ENCODE measurements at places on chromosomes 3 and 15.

- no peak for DNase-seq
Measured at GRCh38 chr3:177976241-177976640, 560.0 kb upstream of the KCNMB2 start.

- no peak for DNase-seq
Measured at GRCh38 chr3:40477666-40478065, 744 bp downstream of the ZNF619 start.

DNA sequence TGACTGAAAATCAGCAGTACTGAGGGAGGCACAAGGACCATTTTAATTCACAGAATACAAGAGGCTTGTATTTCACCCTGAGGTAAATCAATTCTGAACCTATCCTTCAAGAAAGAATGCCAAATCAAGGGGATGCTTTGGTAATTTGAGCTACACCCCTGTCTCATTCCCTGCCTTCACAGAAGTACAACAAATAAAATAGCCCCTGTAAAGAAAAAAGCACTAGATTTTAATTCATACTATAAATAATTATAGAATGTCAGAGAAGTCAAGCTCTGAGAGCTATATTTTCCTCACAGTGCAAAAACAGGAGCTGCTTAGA is 249.0 kb downstream of the ISL2 start:
- no peak for DNase-seq

- DNase-seq = no peak
Measured at GRCh38 chr3:70433091-70433490, 120.7 kb upstream of the MDFIC2 start.

DNA sequence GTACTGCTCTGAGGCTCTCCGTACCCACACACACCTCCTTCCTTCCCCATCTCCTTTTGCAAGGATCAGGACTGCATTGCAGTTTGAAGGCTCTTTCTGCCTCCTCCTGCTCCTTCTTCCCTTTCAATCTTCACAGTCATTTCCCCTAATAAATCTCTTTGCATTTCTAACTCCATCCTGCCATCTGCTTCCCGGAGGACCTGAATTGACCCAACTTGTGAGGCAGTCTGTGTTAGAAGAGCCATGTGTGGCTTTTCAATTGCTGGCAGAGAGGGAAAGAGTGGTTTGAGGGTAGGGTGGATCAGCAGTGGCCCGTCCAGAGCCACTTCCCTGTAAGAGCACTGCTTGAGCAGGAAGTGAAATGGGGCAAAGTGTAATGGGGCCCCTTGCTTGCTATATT is 35.8 kb downstream of the ANAPC13 start:
- no peak for DNase-seq

GRCh38 chr15:99956820-99957641 is 223.8 kb upstream of the LYSMD4 start:
- no peak for DNase-seq

GRCh38 chr3:22960105-22960984 is 242.8 kb upstream of the UBE2E2 start:
- no peak for DNase-seq

GRCh38 chr15:70541511-70541910 is 221.8 kb downstream of the UACA start:
- DNase-seq = no peak

DNA sequence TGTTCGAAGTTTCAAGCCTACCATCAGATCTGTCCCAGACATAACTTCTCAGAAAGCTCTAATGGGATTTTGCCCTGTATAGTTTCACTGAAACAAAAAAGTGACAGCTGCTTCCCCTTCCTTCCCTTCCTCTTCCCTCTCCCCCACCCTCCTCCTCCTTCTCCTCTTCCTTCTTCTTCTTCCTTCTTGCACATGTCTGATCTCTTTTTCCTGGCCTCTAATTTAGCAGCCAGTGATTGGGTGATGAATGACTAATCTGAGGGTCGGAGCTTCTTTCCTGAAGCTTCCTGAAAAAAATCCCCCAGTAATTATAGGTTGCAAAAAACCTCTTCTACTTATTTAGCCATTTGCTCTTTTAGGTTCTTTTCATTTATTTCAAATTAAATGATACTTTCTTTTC is 168.7 kb downstream of the POTEB3 start:
- no peak for DNase-seq

DNA sequence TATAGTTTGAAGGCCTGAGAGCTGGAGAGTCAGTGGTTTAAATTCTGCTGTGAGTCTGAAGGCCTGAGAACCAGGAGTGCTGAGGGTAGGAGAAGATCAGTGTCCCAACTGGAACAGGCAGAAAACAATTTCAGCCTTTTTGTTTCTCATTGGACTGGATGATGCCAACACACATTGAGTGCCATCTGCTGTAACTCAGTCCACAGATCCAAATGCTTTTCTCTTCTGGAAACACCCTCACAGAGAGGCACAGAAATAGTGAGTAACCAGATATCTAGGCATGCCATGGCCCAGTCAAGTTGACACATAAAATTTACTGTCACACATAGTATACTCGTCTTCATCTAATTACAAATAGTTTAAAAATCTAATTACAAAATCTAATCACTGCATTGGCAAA is 100.8 kb downstream of the NEO1 start:
- DNase-seq = no peak

DNA sequence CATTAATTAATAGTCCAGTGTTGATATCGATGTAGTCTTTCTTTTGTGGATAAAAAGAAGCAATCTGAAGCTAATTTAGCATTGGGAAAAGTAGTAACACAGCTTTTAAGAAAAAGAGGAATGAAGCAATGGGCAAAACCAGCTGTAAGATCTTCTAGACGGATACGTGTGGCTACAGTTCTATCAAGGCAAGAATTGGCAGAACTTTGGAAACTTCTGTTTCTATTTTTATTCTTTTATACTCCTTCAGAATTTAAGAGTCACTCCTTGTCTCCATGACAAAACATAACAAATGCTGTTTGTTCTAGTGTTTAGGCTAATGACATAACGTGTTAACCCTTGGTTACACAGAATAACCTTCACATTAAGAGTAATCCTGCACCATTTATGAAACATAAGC is 289.2 kb downstream of the ROBO2 start:
- DNase-seq = no peak

GRCh38 chr15:39828374-39828931 is 45.8 kb upstream of the FSIP1 start:
- DNase-seq = no peak

GRCh38 chr3:178966299-178967176 is 105.1 kb downstream of the ZMAT3 start:
- DNase-seq = no peak

DNA sequence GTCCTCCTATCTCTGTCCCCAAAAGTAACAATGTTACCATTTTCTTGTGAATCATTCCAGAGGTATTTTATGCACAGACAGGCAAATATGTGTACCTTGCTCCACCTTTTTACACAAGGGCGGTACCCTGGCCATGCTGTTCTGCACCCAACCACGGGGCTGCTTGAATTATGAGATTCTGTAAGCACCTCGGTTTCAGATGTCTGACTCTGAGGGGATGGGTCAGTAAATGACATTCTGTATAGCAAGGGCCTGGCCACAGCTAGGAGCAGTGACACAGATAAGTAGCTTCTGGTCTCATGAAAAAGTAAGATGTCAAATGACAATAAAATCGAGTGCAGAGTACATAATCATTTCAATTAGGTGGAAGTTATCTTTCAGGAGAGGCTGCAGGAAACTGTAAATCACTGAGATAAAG is 30.4 kb upstream of the FLNB start:
- no peak for DNase-seq

DNA sequence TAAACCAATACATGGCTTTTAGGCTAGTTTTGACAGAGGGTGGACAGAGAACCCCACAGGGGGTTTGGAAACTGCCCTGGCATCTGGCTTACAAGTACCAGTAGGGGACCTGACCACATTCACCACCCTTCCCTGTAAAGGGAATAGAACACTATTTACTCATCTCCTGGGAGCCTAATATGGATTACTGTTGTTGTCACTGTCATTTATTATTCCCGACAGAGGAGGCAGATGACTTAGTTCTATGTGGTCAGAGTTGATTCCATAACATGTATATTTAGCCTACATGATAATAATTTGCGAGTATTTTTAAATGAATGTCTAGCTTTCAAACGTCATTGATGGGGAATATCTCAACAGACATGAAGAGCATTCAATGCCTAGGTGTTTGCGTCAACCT is 15.9 kb downstream of the ZBTB38 start:
- DNase-seq = no peak

- DNase-seq = no peak
Measured at GRCh38 chr3:15443826-15444524, 16.6 kb downstream of the EAF1 start.

GRCh38 chr15:99916668-99917223 is 183.5 kb upstream of the LYSMD4 start:
- DNase-seq = no peak

- no peak for DNase-seq
Measured at GRCh38 chr3:160023476-160023875, 34.8 kb downstream of the IL12A start.

GRCh38 chr15:40855706-40856234 is 11.9 kb downstream of the SPINT1 start:
- DNase-seq = no peak

DNA sequence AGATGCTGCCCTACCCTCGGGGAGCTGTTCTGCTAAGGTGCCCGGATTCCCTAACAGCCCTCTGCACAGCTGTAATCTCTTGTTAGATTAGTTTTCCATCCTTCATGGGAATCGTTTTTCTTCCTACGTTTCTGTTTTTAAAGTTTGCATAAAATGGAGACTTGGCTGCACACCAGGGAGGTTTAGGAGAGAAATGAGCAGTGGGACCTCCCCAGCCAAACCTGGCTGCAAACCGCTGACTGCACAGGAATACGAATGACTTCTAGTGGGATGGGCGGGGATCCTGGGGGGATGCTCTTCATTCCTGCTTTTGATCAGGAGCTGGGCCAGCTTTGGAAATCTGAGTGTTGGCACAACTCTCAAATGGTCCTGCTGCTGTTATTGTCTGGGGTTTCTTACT is 77.5 kb downstream of the THSD4 start:
- no peak for DNase-seq
